Motor neuron (in vitro differentiated cells): ENCODE measurements at places on chromosomes 1 and 21. TPM values are rescaled to one million over a fixed set of nuclear protein-coding genes. Genes with fewer than 3 reads are reported as not detected.

- peak; percentile 63 for ATAC-seq
Measured at GRCh38 chr1:164830628-164831027, 271.6 kb downstream of the PBX1 start.

- no peak for ATAC-seq
Measured at GRCh38 chr1:170806961-170807360, 128.4 kb upstream of the MROH9 start.

DNA sequence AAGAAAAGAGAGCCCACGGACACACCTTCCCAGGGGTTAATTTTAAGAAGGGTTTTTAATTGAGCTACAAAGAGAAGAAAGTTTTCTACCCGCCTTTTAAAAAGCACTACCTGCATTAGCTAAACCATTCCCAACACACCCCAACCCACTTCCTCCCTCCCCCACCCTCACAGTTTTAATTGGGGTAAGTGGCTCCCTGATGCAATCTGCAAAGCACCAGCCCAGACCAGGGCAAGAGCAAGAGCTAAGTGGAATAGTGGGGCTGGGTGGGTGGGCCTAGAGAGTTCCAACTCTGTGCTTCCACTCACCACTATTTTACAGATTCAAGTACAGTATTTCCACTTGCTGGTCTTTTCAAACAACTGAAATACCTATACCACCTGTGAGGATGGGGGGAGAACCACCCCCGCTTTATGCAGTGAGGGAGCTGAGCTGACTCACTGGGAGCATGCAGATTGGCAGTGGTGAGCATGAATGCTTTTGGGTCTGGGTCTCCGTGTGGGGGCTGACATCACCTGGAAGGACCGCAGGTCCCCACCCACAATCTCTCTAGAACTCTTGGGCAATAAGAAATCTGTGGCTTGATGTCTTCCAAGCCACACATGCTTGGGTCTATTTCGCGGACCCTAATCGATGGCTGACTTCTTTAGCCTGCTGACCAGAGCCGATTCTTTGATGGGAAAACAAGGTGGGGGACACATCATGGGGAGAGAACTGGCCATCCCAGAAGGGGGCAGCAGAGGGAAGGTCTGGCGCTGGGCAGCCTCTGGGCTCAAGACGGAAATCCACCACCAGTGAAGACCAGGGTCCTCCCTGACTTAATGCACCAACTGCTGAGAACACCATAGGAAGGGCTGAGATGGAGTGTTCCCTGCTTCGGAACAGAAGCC is 95.5 kb downstream of the SSBP3 start:
- ATAC-seq, result peak; percentile 12

DNA sequence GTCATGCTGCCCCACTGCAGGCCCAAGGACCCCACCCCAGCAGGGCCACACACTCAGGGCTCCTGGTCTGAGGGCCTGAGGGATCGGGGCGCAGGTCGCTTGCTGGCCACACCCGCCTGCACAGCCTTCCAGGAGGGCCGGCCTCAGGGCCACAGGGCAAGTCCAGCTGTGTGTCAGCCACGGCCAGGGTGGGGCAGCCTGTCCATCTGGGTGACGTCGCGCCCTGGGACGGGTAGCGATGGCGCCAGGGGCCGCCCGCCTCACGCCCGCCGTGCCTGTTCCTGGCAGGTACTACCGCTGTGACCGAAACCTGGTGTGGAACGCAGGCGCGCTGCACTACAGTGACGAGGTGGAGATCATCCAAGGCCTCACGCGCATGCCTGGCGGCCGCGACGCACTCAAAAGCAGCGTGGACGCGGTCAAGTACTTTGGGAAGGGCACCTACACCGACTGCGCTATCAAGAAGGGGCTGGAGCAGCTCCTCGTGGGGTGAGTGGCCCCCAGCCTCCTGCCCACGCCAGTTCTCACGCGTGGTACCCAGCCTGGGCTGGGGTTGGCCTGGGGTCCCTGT is 2.5 kb downstream of the COL6A1 start:
- ATAC-seq, result peak; percentile 66

GRCh38 chr1:53963460-53963859 is 17.3 kb downstream of the LRRC42 start:
- ATAC-seq, result no peak

DNA sequence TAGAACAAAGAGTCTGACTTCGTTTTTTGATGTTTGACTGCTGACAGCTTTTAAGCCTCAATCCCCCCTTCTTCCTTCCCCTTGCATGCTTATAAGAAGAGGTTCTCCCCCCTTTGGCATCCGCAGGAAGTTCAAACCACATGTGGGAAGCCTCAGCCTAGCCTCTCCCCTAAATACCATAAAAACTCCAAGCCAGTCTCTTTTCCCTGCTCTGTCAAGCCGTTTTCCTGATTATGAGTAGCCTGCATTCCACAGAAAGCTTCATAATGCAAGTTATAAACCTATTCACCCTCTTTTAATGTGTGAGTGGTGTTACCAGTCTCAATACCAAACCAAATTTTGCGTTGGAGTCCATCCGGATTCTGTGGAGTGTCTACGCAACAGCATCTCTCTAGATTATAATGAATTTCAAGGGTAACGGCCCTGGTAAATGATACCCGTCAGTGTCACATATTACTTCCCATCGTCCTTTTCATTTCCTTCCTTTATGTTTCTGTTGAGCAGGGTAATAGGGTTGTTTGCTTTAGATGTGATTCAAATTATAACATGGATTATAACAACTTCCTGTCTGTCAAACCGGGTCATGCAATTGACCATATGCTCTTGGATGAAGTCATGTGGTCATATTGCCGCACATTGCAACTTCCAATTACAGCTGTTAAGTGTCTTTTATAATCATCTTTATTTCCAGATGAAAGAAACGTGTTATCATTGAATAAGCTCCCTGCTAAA is 717.5 kb downstream of the RWDD3 start:
- ATAC-seq, result no peak

DNA sequence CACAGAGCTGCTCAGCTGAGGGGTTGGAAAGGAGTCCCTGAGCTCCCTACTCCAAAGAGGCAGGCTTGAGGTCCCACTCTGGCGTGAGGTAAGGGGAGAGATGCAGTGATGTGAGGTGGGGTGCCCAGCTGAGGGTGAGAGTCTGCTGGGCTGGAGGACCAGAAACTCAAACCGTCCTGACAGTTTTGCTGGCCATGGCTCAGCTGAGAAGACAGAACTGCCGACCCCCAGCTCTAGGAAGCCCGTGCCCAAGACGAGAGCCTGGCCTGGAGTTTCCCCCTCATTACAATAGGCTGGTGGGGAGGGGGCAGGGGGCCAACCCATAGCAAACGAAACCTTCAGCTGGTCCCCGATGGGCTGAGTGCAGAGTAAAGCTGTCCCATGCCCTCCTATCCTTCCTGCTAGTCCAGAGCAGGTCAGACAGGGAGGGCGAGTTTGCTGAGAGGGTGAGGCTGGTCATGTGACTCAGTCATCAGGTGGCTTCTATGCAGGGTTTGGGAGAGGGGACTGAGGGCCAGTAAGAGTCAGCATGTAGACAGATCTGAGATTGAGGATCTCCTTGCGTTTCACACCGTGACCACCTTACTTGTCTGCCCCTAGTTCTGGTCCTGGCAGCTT is 129.3 kb downstream of the PRDM2 start:
- ATAC-seq, result no peak

DNA sequence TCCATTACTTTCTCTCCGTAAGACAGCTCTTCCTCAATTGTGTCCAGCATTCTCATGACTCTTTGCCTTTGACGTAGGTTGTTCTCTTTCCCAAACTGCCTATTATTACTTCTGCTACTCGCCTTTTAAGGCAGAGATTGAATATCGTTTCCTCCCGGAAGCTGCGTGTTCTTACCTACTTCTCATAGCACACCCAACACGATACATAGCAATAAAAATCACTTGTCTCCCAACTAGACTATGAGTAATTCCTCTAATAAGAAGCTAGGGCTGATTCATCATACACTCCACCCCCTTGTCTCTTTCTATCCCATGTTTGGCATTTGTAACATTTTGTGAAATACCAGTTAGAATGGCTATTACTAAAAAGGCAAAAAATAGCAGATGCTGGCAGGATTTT is 55.8 kb upstream of the SGIP1 start:
- no peak for ATAC-seq

DNA sequence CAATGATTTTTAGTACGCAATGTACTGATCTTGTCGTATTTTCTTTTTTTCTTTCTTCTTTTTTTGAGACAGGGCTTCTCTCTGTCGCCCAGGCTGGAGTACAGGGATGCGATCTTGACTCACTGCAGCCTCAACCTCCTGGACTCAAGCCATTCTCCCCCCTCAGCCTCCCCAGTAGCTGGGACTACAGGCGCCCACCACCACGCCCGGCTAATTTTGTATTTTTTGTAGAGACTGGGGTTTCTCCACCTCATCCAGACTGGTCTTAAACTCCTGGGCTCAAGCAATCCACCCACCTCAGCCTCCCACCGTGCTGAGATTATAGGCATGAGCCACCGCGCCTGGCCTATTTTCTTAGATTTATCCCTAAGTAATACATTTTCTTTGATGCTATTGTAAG is 43.9 kb upstream of the COL6A2 start:
- no peak for ATAC-seq

DNA sequence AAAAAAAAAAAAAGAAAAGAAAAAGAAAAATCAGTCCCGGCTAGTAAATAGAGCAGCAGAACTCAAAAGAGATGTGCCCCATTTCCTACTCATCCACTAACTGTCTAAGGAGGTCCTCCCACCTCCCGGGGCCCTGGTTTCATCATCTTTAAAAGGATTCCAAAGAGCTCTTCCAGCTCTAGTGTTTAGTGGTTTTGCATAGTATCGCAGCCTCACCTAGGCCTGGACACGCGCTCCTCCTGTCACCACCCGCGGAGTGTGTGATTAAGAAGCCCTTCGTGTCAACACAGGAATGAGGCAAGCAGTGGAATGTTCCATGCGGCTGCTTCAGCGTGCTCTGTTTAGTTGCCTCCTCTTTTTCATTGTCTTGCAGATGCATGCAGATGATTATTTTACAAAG is 49.0 kb downstream of the LBR start:
- peak; percentile 100 for ATAC-seq

GRCh38 chr1:176934370-176934769 is 230.1 kb downstream of the ASTN1 start:
- no peak for ATAC-seq

DNA sequence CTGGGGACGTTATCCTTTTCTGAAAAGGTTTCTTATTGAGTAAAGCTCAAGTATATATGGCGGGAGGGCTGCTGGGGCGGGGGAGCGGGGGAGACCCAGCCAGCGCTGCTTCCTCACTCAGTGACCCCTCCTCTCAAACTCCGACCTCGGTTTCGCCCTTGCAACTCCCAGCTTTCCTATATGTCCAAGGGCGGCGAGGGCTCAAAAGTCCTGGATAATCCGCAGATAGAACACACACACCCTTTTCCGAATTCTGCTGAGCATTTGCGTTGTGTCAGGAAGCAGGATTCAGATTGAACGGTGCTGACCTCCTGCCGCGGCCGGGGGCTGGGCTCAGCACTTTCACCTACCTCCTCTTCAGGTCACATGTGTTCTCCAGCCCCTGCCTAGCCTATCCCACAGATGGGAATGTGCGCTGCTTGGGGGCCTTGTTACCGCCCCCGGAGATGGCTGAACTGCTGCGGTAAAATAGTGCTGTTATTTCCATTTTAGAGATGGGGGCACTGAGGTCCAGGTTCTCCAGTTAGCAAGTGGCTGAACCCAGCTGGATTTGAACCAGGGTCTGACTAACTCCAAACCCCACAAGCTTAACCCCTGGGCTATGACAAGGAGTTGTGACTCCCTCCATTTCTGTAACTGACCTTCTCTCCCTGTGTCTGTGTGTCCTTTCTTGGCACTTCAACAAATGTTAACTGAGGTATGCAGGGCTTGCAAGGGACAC is 795 bp upstream of the AHDC1 start:
- ATAC-seq, result no peak

- ATAC-seq, result no peak
Measured at GRCh38 chr1:14441302-14441741, 157.2 kb upstream of the KAZN start.

DNA sequence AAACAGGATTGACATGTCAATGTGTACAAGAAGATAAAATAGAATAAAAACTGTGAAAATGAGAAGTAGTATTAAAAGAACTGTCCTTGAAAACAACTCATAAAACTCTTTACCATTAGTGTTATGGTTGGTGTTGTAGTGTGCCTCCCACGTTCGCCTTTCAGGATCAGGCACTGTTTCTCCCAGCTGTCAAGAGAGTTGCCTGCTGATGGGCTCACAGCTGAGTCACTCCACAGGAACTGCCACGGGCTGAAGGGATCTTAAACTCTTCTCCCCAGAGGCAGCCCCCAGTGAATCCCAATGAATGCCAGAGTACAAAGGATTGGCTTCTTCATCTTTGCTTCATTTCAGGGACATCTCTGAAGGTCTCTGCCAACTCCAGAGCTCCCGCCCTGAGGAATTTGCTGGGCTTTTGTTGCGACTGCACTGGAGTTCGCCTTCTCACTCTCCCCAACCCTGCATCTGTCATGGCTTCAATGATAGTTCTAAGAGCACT is 119.6 kb downstream of the ADGRL2 start:
- peak; percentile 98 for ATAC-seq

- no peak for ATAC-seq
Measured at GRCh38 chr1:245160288-245160687, 5.5 kb downstream of the KIF26B start.

DNA sequence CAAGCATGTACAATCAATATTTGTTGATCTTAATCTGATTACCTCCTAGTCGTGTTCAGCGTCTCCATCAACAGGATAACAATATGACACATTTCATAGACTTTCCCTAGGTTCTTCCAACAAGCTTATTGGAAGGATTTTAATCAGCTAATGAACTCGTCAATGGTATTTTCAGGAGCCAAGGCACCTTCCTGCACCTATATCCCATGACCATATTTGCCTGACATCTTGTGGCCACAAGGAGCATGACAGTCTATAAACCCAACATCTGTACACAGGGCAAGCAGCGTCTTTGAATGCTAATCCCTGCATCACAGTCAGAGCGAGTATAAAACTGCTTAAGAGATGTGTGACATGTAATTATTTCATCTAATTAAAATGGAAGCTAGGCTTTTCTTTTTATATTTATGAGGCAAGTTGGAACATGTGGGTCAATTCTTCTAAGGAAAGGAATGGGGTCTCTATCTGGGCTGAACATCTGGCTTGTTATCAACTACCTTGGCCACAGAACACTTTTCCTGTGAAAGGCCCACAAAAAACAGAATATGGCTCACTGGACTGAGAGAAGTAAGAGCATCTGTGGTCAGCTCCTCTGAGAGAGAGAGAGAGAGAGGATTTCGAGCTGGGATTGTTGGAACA is 388.8 kb downstream of the NTNG1 start:
- ATAC-seq, result peak; percentile 95

Gene SYCP1
- total RNA-seq, result not detected in 2 replicates

Gene SYT14
- 13.2 and 14.7 TPM in 2 replicates for total RNA-seq

Gene TTC22
- 0.27 and 2.0 TPM in 2 replicates for total RNA-seq

Gene WDR64
- total RNA-seq, result not detected in 2 replicates

Gene LCE2B
- total RNA-seq, result not detected in 2 replicates

Gene AIRE
- total RNA-seq, result 0.05 and 0.19 TPM in 2 replicates

Gene F3
- 1.7 and 2.3 TPM in 2 replicates for total RNA-seq

Gene CD1B
- total RNA-seq, result not detected in 2 replicates

Gene APOBEC4
- 0.41 and 0.42 TPM in 2 replicates for total RNA-seq

Gene ARHGAP30
- total RNA-seq, result 2.0 and 2.2 TPM in 2 replicates

Gene ATP6V0B
- total RNA-seq, result 153 and 203 TPM in 2 replicates
